Glomerular endothelial cell (primary cell): ENCODE measurements at places on chromosomes 6 and 20.

DNA sequence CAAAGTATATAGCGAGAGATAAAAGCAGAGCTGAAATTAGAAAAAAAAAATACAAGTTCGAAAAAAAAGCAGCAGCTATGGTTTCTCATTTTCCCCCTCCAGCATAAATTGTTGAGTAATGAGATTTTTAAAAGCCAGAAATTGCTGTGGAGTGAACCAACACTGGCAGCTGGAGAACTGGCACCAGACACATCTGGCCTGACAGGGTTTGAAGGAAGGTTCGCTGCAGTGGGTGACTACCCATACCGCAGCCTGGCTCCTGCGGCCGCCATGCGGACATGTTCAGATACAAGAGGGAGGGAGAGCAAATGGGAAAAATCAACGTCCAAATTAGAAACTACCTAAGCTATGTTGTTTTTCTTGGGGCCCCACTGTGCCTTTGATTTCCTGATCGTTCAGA is 3.3 kb downstream of the APCDD1L start:
- no peak for DNase-seq

DNA sequence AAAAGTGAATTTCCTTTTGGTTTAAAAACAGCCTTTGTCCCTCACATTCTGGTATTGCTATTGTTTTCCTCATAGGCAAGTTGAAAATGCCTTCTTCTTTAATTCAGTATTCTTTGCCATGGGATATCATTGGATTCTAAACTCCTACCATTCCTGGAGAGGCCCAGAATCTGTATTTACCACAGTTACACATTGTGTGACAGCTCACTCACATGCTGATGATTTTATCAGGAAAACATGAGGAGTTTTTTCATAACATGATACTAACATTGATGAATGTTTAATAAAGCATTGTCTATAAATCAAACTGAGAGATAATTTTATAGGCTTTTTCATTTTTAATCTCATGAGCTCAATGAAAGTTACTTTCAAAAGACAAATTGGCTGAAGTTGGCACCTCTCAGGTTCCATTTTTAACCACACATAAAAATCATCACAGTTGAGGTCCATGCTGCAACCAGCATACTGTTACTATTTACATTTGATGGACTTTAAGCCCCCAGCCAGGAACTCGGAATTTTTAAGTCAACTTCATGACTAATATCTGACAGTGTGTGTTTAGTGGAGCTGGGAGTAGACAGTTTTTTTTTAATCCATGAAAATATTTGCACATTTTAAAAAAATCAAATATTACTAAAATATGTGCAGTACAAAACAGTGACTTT is 82.8 kb downstream of the FAM83B start:
- DNase-seq: no peak

- DNase-seq: peak; percentile 57
Observed at GRCh38 chr6:84897988-84898594, 133.7 kb upstream of the TBX18 start.

- DNase-seq: no peak
Observed at GRCh38 chr6:14738933-14739332, 506.9 kb upstream of the JARID2 start.

- DNase-seq: no peak
Observed at GRCh38 chr6:148629592-148630465, 117.0 kb upstream of the UST start.

- no peak for DNase-seq
Observed at GRCh38 chr20:50720026-50720425, 11.4 kb upstream of the PARD6B start.

GRCh38 chr20:33566781-33567603 is 77.1 kb downstream of the CBFA2T2 start:
- no peak for DNase-seq

DNA sequence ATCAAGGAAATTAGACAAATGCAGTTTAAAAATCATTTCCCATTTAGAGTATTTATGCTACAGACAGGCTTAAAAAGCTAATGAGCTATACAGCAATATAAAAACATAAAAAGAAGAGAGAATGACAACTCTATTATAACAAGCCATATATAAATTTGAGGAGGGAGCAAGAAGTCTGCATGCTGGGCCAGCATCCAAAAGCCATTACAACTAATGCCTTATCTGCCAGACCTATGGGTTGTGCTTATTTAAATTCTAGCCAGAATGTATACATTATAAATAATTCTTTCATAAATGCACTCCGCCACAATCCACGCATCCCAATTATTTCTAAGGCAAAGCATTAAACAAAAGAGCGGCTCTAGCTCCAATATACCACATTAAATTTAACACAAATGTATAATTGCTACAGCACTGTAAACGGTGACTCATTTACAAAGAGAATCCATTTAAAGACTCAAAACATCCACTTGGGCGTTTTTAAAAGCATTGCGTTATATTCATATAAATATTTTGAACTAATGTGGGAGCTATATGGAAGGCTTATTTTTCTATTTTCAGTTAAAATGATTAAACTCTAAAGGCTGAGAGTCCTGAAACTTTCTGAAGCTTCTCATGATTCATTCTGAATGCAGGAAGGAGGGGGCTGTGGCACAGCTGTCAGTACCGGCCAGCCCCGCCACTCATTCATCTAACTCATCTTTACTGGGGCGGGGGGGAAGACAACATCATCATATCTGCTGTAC is 37.7 kb upstream of the RAB22A start:
- DNase-seq: no peak

DNA sequence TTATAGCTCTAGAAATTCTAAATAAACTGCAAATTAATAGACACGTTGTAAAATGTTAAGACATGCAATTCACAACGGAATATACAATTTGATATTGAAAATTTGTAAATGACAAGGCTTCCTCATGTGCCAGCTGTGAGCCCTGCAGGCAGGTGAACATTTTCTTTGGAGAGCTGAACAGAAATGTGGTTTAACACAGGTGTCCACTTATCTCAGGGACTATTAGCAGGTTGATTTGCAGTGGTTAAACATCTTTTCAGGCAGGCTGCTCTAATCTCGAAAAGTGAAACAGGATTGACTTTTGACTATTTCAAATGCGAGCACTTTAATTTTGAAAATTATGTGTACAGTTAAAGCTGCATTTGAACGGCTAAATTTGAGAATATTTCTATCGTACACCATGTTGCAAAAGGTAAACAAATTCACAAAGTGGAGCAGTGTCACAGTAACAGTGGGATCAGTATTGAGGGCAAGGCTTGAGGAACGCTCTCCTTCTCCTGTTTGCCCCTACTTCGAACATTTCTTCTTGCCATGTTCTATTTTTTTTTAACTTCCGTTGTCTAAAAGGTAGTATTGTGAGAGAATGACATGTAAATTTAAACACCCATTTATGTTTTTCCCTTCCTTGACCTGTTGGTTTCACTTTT is 210.8 kb downstream of the CDKAL1 start:
- no peak for DNase-seq

DNA sequence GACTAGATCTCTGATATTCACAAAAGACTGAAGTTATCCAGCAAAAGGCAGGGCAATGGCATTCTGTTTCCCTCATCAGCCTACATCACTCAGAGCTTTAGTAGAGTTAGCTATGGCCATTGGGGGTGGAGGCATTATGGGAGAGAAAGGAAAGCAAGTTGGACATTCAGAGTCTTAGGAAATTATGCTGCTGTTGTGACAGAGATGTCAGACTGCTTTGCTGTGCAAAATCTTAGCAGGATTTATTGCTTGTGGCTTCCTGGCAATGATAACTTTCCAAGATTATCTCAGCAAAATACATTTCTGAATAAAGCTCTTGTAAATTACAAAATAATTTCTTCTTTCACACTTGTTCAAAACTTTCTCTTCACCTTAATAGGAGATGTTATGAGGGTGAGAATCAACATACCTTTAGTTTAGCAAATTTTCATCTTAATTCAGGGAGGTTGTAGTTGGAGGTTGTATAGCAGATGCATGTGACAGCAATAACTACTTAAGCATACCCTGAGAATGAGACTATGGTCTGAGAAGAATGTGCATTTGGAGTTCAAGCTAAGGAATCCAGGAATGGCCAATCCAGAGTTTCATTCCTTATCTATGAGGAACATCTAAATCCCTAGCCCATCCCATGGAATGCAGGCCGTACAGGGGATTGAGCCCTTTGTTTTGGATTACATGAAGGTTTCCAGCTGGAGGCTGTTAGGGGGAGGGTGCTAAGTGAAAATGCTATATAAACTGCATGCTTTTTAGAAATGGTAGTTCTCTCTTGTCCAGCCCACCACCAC is 179.8 kb downstream of the HAO1 start:
- DNase-seq: no peak
